Stimulated activated CD8-positive, alpha-beta memory T cell treated with anti-CD3 and anti-CD28 coated beads, Interleukin-4, amount 100 ng/mL, for 1 hour (primary cell): ENCODE measurements at places on chromosomes 2 and 18.
A peak's percentile ranks its signal among the peaks of the same experiment; 100 is the strongest.

- peak; percentile 52 for DNase-seq
These were observed 21.6 kb upstream of the SPATA3 start for GRCh38 chr2:230974096-230974913.

- DNase-seq: no peak
These were observed 149.6 kb downstream of the DOCK10 start for GRCh38 chr2:224892574-224893204.

- DNase-seq: no peak
These were observed 56.2 kb downstream of the GALNT14 start for GRCh38 chr2:31082002-31082401.

GRCh38 chr18:13213036-13213795 is 5.3 kb upstream of the LDLRAD4 start:
- DNase-seq: no peak

DNA sequence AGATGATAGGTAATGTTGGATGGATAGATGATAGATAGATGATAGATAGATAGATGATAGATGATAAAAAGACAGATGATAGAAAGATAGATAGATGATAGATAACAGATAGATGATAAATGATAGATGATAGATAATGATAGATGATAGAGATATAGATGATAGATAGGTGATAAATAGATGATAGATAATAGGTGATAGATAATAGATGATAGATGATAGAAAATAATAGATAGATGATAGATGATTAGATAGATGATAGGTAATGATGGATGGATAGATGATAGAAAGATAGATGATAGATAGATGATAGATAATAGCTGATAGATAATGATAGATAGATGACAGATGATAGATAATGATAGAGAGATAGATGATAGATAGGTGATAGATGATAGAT is 31.0 kb upstream of the SNTG2 start:
- DNase-seq: no peak

- no peak for DNase-seq
These were observed 62.9 kb upstream of the TUBA3E start for GRCh38 chr2:130261099-130261498.

DNA sequence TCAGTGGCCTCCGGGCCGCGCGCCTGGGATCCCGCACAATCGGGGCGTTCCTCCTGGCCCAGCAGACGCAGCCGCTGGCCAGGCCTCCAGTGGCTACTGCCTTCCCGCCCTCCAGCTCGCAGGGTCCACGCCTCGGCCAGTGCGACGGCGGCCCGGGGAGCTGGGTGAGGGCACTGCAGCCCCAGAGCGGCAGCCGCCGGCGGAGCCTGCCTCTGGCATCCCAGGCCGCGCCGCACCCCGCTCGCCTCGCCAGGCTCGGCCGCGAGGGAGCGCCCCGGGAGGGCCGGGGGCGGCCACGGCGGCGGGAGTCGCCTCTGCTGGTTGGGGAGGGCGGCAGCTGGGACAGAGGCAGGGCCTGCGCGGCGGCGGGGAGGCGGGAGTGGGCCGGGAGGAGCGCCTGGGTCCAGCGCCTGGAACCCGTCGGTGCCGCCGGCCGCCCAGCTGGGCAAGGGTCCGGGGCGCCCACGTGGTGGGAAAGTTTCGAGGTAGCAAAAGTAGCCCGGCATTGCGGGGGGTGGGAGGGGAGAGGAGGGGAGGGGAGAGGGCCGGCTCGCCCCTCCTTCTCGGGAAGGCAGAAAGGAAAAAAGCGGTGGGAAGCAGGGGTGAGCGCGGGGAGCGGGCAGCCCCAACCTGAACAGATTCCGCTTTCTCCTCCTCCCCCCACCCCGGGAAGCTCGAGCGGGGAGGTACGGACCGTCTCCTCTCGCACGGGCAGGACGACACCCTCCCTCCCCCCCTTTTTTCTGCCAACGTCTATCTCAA is 1.5 kb upstream of the INHBB start:
- no peak for DNase-seq
